Gastrocnemius medialis (tissue), 4 donors: ENCODE measurements at places on chromosomes 7 and 10. TPM values are rescaled to one million over a fixed set of nuclear protein-coding genes. Genes with fewer than 3 reads are reported as not detected.

Gene MSMB
- not detected for total RNA-seq

- H3K36me3 ChIP-seq: no peaks in the 10 kb centered on the region
- no peak overlapping the region for H3K4me3 ChIP-seq
- no peak overlapping the region for H3K27ac ChIP-seq
Observed at GRCh38 chr7:5381071-5381772, 42.4 kb downstream of the TNRC18 start.

- no peak overlapping the region for H3K27ac ChIP-seq
- no peaks in the 10 kb centered on the region for H3K27me3 ChIP-seq
- no peaks in the 10 kb centered on the region for H3K36me3 ChIP-seq
- H3K4me1 ChIP-seq: no peaks in the 10 kb centered on the region
- H3K4me3 ChIP-seq: no peak overlapping the region
Observed at GRCh38 chr7:111498391-111499007, 63.8 kb downstream of the IMMP2L start.

DNA sequence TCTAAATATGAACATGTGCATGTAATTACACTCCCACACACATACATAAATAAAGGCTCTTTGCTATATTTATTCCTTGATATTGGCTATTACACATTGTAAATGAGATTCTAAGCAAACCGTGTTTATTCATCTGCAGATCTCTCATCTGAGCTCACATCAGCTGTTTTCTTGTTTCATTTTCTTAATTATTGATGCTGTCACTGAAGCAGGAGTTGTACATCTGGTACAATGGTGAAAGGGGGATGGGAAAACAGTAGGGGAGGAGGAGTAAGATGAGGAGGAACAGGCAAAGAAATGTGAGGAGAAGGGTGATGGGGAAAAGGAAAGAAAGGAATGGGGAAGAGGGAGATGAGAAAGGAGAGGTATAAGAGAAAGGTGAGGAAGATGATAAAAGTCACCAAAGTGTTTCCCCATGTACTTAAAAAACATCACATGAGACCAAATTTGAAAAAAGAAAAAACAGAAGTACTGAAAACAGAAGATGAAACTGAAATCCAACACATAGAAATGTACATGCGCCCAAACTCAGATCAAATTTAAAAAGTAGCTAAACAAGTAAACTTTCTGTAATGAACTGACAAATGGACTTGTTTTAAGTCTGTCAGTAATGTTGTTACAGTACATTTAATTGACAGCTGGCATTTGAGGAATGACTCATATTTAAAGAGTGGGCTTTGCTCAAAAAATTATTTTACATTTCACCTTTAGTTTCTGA lies 472.2 kb downstream of the ARL4A start:
- no peaks in the 10 kb centered on the region for H3K36me3 ChIP-seq
- H3K27me3 ChIP-seq: no peaks in the 10 kb centered on the region
- no peaks in the 10 kb centered on the region for H3K4me1 ChIP-seq
- H3K27ac ChIP-seq: no peak overlapping the region
- no peak for DNase-seq

DNA sequence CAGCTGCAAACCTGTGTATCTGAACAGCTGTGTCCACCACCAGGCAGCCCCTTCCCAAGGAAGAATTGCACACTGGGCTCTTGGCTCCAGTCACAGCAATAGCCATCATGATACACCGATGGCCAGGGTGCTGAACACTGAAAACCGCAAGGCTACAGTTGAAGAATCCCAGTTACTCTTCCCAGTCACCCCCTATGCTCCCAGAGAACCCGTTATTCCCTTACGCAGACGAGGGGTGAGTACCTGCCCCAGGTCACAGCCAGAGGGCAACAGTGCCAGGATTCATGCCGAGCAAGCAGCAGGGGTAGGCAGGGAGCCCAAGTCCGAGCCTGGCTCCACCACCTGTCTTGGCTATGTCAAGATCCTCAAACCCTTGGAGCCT lies 57.8 kb downstream of the RASGEF1A start:
- H3K27ac ChIP-seq: no peak overlapping the region
- H3K4me1 ChIP-seq: no peaks in the 10 kb centered on the region
- no peaks in the 10 kb centered on the region for H3K27me3 ChIP-seq
- no peaks in the 10 kb centered on the region for H3K36me3 ChIP-seq

Gene ITPRID1
- not detected for total RNA-seq

Gene PGAM2
- 129 TPM for total RNA-seq

DNA sequence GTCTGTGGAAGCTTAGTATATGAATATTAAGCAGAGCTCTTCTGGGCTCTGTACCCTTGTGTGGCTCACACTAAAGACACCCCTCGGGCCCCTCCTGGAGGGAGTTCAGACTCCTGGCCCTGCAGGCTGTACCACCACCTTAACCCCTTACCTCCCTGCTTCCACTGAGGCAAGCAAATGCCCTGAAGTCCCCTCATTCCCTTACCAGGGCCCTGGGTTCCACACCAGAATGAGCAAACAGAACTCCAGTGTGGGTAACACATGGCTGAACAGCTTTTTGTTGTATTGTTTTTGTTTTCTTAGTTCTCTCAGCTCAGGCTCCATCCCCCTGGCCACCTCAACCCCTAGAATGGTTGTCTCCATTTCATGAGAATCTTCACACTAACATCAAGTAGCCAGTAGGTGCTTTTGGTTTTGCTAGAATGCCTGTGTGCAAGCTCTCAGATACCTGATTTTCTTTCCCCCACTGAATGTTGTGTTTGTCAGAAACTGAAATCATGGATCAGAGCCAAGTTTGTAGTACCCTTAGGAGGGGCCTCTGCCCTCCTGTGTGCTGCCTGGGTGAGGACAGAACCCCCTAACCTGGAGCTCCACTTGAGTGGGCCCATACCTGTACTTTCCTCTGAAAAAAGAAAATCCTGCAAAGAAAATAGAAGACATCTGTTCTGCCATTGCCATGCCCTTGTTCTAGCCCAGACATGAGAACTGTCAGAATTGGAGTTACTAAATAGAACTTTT lies 2.8 kb upstream of the WAPL start:
- H3K36me3 ChIP-seq: no peaks in the 10 kb centered on the region
- H3K27me3 ChIP-seq: no peaks in the 10 kb centered on the region
- no peak overlapping the region for H3K4me3 ChIP-seq
- H3K27ac ChIP-seq: peak overlapping the region; percentile 94
- no peak for DNase-seq

- H3K4me3 ChIP-seq: no peak overlapping the region
- H3K36me3 ChIP-seq: no peaks in the 10 kb centered on the region
- peaks cover 6% of the 10 kb centered on the region for H3K4me1 ChIP-seq
- no peak for DNase-seq
- H3K27ac ChIP-seq: no peak overlapping the region
Observed at GRCh38 chr7:70506434-70506833, 625.5 kb upstream of the GALNT17 start.

GRCh38 chr10:26463986-26464385 lies 25.8 kb downstream of the APBB1IP start:
- H3K4me3 ChIP-seq: no peak overlapping the region
- no peaks in the 10 kb centered on the region for H3K27me3 ChIP-seq
- H3K4me1 ChIP-seq: no peaks in the 10 kb centered on the region

DNA sequence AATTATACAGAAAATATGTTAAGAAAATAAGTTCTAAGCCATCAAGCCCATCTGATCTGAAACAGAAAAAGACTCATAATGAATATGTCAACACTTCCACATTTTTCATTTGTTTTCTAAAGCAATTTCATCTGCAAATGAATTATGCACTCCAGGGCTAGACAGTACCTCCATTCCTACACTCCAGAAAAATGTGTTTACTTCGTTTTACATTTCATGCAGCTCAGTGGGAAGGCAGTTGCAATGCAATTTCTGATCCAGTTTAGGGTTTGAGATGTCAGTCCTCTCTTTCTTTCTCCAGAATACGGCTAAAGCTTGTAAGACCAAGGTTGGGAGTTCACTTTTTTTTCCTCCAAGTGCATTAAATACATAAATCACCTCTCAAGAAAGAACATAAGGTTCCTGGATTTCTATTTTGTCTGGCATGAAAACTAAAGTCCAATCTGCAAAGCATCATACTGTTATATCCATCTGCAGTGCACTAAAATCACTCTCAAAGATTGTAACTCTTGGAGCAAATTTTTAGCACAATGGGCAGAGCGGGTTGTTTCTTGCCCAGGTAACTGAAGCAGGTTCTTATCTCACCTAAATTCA lies 348.8 kb upstream of the C7orf33 start:
- no peak overlapping the region for H3K27ac ChIP-seq
- H3K4me1 ChIP-seq: no peaks in the 10 kb centered on the region
- no peaks in the 10 kb centered on the region for H3K36me3 ChIP-seq
- no peaks in the 10 kb centered on the region for H3K27me3 ChIP-seq

Gene VSTM2A
- total RNA-seq: not detected

Gene CAV1
- total RNA-seq: 76.4 TPM

Gene LAMB1
- total RNA-seq: 56.6 TPM

GRCh38 chr7:26898891-26899290 lies 34.5 kb upstream of the SKAP2 start:
- H3K36me3 ChIP-seq: no peaks in the 10 kb centered on the region
- H3K4me1 ChIP-seq: no peaks in the 10 kb centered on the region
- H3K4me3 ChIP-seq: no peak overlapping the region
- H3K27ac ChIP-seq: no peak overlapping the region
- DNase-seq: no peak

GRCh38 chr10:1754506-1755153 lies 17.3 kb upstream of the ADARB2 start:
- H3K4me1 ChIP-seq: no peaks in the 10 kb centered on the region
- H3K36me3 ChIP-seq: no peaks in the 10 kb centered on the region
- H3K4me3 ChIP-seq: no peak overlapping the region
- H3K27ac ChIP-seq: no peak overlapping the region

DNA sequence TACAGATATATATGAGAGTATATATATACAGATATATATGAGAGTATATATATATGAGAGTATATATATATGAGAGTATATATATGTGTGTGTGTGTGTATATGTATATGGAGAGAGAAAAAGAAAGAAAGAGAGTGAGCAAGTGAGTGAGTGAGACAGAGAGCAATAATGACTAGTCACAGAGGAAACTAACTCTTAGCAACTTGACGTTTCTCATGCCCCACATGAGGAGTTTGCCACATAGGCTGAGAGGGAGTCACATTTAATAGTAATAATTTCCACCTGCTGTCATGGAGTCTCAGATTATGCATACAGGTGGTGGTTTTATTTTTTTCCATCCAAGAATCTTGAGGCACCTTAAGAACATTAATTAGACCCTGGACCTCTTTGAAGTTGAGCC lies 199.9 kb downstream of the GATA3 start:
- no peaks in the 10 kb centered on the region for H3K27me3 ChIP-seq
- no peak for DNase-seq

DNA sequence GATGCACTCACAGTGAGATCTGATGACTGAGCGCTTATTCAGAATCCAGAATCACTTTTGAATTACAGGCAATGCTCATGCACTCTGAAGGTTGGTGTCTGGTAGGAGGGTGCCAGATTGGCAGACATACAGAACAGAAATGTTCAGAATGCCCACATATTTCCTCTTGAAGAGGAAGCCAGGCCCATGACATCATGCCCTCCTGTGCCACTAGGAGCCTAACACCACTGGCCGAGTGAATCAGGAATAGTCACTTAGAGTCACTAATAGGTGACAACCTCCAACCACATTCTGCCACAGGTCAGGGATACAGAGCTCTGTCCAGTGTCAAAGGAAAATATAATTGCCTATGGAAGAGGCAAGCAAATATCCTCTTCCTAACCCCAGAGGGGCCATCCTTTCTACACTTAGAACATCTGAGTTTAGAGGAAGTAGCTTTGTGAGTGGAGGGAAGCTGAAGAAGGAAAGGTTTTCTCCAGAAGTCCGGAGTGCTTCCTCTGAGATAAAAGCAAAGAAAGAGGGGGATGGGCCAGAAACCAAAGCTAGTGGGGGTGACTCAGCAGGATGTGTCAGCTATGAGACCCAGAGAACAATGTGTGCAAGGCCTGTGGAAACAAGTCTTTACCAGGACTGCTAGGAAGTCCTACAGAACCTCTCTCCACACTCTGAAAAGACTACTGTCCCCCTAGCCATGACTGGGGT lies 838.8 kb downstream of the GRID1 start:
- no peaks in the 10 kb centered on the region for H3K36me3 ChIP-seq
- no peak overlapping the region for H3K4me3 ChIP-seq
- DNase-seq: no peak
- no peak overlapping the region for H3K27ac ChIP-seq
- no peaks in the 10 kb centered on the region for H3K27me3 ChIP-seq

- no peaks in the 10 kb centered on the region for H3K36me3 ChIP-seq
- DNase-seq: no peak
- no peak overlapping the region for H3K4me3 ChIP-seq
Observed at GRCh38 chr10:23016636-23017035, 78.7 kb upstream of the MSRB2 start.

Gene SHH
- total RNA-seq: not detected

Gene NCF1
- total RNA-seq: 0.55 TPM

Gene CYP26C1
- total RNA-seq: not detected

DNA sequence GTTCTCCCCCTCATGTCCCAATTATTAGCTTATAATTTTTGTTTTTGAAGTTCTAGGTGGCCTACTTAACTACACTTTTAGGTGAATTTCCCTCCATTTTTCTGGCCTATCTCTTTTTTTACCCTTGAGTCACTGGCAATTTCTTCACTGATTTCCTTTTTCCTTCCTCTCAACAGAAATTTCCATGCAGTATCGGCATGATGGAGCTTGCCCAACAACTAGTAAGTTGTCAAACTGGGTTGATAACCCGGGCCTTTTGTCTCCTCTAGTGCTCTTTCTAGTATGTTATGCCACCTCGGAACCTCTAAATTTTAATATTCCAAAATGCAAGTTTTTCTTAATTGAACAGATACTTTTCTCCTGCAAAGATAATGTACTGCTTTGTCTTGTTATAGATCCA lies 147.1 kb downstream of the MLLT10 start:
- H3K27ac ChIP-seq: no peak overlapping the region
- DNase-seq: no peak
- H3K36me3 ChIP-seq: no peaks in the 10 kb centered on the region

DNA sequence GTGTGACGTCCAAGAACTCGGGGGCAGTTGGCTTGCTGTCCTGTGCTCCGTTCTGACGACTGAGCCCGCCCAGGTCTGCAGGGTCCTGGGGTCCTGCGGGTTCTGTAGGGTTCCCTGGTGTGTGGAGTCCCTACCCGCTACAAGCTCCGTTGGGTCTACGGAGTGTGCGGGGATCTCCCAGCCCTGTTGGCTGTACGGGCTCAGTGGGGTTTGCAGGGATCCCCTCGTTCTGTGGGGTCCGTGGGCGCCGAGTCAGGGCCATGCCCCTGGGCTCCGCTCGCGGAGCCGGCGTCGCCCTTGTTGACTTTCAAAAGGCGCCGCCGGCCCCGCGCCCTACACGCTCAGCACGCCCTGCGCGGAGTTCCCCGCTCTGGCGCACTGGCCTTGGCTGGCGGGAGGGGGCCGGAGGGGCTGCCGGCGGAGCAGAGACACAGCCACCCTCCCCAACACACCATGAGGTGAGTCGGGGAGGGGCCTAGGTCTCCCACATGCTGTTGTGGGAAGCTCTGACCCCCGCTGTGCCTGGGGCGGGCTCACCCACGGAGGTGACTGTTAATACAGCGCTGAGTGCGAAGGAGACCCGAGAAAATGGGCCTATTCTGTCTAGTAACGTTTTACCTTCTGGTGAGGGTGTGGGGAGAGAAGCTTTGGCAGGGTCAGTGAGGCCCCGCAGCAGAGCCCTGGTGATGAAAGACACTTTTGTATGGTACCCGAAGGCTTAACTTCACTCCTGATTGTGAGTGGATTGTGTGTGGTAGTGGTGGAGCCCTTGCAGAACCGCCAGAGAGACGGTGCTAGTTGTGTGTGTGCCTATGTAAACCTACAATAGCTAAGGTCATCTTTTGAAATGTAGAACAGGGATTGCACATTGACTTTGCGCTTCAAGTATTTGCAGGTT lies 8.1 kb downstream of the TASOR2 start:
- DNase-seq: no peak
- no peaks in the 10 kb centered on the region for H3K36me3 ChIP-seq
- H3K27ac ChIP-seq: no peak overlapping the region
- no peaks in the 10 kb centered on the region for H3K27me3 ChIP-seq

Gene EFCAB10
- not detected for total RNA-seq
